ENCODE measurements at places on chromosomes 4 and X.

DNA sequence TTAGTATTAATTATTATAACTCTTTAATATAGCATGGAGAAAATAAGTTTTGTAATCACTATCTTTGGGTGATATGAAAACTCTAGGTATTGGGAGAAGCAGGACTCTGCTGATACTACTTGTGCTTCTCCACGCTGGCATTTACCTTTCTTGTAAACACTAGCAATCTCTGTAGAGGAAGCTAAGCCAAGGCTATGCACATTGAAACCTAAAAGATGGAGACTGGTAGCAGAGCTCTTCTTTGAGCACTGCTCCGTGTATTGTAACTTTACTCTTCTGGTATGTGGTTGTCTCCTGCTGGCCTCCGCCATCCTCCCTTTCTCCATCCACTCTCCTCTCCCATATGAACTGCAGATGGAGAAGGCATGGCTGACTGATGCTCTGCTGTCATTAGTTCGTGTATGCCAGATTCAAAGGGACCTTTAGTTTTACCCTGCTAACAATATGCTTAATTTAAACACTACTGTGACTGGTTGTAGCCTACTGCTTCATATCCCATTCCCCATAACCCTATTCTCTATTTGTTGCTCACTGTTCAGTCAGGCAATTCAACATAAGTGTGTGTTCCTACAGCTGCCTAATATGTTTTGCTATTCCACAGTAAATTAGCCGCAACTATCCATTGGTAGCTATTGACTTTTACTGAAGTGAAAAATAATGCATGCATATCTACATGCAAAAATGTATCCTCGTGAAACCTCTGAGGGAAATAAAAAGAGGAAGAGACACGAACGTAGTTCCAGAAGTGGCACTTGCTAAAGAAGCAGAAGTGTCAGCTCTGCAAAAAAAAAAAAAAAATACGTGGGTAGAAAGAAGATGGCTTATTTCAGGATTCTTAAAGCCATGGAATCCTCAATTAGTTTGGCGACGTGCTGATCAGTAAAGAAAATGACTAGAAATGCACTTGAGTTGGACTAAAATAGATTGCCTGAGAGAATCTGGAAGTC, 55.6 kb upstream of the CCSER1 start:
- no peak for DNase-seq

GRCh38 chr4:37978248-37978924, 18.2 kb downstream of the PTTG2 start:
- DNase-seq: no peak

- no peak for DNase-seq
Measured at GRCh38 chr4:106471151-106471550, 102.6 kb upstream of the GIMD1 start.

DNA sequence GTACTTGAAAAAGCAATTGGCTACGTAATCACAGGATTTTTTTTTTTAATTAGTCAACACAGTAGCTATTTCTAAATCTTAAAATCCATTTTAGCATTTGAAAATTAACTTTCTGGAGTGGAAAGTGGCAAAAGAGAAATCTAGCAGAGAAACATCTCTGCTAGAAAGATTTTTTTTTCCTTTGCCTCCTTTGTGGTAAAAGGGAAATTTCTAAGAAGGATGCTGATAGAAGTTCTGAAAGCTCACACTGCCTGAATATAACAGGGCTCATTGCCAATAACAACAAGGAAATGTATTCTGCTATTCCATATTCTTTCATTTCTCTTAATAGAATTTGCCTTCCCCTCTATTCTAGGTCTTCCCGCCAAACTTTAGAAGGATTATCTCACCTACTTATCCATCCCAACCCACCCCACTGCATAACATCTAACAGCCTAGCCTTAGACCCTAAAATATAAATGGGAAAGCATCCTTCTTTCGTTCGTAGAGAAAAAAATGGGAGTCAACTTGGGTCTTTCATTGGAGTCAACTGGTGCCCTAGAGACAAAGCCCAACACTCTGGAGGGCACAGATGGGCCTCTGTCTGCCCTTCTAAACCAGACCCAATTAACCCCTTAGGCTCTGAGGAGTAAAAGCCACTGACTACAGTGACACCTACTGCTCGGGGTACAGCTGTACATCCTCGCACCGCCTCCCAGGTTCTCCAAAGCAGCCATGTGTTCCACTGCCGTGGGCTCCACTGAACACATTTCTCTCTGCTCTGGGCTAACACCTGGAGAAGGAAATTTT, 103.9 kb downstream of the MAML3 start:
- DNase-seq: no peak

DNA sequence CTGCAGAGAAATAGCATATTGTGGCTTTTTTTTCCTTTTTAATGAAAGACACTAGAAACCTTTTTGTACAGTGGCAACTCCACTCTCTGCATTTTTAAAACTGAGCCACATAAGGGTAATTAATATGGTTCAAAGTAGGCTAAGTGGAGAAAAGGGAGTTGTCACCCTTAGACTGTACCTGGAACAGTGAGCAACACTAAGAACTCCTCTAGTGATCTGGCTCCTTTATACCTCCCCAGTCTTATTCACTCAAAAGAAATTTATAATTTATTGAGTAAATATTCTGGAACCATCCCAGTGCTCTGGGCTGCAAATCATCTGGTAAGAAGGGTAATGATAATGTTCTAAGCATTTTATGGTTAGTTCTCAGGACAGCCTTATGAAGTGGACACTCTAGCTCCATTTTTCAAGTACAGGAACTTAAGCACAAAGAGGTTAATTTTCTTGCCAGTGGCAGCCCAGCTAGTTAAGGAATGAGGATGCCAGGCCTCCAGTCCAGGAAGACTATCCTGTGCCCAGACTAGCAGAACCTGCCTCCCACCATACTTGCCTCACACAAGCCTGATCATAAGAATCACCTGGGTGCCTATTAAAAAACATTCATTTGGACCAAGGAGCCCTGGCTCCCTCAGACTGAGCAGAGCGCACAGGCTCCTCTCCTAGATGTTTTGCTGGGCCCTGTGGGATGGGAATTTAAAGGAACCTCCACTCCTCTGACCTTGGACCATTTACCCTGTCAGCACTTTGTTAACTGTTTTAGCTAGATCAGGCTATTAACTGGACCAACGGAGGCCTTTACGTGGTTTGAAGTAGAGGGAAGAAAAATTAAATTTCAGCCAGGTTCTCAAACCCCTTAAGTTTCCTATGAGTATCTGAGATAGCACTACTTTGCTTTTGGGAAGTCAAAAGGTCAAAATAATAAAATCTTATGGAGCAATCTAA, 102.6 kb downstream of the PDE5A start:
- DNase-seq: no peak

GRCh38 chr4:159435561-159436023, 332.7 kb downstream of the RAPGEF2 start:
- DNase-seq: no peak

- no peak for DNase-seq
Measured at GRCh38 chr4:84865600-84865999, 100.9 kb downstream of the WDFY3 start.

DNA sequence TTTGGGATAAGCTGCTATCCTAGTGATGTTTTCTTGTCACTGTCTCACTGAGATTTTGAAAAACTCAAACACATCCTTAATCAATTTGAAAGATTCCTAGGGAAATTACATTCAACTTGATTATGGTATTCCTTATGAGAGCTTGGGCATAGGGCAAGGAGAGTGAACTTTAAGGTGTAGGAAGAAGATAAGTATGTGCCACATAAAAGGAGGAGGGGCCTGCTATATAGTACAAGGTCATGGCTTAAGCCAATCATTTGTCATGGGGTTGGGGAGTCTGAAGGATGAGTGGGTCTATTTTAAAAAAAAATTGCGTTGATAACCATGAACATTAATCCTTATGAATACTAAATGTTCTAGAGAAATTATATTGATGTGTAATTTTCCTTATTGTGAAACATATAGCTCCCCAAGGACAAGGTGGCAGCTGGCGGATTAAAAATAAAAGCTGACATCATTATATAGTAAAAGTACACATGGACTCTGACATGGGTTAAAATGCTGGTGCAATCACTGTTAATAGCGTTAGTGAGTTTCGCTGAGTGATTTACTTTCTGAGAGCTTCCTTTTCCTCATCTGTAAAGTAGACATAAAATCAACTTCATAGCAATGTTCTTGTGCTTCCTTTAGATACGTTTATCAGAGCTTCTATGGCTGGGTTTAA, 17.4 kb downstream of the GALNT7 start:
- DNase-seq: no peak

GRCh38 chrX:20320461-20321159, 53.9 kb upstream of the RPS6KA3 start:
- no peak for DNase-seq

GRCh38 chr4:159443975-159444374, 341.1 kb downstream of the RAPGEF2 start:
- DNase-seq: no peak

DNA sequence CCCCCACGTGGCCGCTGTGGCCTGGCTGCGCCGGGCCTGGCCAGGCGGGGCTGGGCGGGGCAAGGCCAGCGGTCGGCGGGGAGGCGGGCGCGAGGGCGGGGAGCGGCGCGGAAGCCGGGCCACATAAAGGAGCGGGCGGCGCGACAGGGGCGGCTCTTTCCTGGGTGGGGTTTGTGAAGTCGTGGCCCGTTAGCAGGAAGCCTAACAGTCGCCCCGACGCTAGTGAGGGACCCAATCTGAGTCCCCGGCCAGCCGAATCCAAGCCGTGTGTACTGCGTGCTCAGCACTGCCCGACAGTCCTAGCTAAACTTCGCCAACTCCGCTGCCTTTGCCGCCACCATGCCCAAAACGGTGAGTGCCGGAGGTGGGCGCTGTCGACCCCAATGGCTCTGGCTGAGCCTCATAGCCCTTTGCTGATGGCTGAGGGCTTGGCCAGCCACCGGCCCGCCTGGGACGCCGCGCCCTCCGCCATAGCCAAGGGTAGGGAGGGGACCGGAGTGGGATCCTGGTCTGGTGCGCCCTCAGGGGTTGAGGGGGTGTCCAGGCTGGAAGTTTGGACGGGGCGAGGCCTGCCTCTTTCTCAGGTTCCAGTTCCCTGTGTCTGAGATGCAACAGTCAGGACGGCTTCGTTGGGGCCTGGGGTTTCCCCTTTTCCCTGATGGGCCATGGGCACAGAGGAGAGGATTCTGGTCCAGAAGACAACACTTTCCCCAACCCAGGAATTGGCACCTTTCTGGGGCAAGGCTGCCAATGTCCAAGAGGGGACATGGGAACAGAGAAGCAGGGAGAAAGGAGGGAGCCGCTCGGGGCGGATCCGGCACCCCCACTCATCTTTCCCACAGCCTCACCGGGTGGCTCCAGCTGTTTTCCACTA, at the start of gene MSN:
MSN (plus strand) TSS at position 152 of the 874 bp plus-strand sequence; CDS start at position 340, 188 bp downstream.
- peak; percentile 61 for DNase-seq

DNA sequence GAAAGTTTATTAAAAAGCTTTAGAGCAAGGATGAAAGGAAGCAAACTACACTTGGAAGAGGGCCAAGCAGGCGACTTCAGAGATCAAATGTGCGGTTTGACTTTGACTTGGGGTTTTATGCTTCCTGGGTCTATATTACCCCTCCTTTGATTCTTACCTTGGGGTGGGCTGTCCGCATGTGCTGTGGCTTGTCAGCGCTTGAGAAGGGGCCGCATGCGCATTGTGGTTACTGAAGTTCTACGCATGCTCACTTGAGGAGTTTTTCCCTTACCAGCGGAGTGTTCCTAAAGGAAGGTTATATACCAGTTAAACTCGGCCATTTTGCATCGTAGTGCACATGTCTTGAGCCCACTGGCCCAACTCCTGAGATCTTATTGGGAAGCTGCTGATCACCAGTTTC, 9.9 kb downstream of the ZNF157 start:
- peak; percentile 62 for DNase-seq

GRCh38 chrX:31570658-31571057, 498.8 kb upstream of the FTHL17 start:
- no peak for DNase-seq

DNA sequence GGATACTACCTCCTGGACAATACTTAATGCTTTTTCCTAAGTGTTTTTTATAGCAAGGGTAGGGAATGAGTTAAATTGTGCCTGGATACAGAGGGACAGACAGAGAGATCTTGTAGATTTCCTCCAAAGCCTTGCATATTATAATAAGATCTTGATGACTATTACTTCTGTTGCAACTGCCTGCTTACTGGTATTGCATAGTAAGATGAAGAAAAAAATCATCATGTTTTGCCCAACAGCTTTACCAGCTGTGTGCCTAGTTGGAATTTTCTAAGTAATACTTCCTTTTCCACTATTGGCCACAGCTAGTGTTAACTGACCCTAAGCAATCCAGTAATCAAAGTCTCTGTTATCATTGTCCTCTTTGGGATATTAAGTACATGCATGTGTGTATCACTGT, 139.0 kb downstream of the DCK start:
- DNase-seq: no peak

- no peak for DNase-seq
Measured at GRCh38 chrX:53305996-53306937, 24.9 kb upstream of the IQSEC2 start.

DNA sequence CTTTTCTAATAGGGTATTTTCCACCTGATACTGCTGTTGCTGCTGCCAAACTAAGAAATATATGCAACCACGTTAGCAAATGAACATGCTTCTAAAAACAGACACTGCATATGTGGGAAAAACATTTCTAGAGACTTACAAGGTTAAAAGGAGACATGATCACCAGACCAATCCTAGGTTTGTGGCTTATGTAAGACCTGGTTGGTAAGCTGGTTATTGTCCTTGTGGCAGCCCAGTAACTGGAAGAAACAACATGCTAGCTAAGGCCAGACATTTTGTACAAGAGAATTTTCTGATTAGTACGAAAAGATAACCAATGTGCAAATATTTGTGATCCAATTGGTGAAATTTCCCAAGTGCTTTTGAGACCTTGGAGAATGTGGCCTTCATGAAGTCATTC, 112.0 kb downstream of the AFF2 start:
- DNase-seq: no peak

- DNase-seq: no peak
Measured at GRCh38 chr4:182608525-182608924, 308.7 kb downstream of the DCTD start.
